ENCODE measurements at places on chromosomes 16 and 17.

- DNase-seq, result peak; percentile 48
Observed at GRCh38 chr16:57530104-57530521, 6.3 kb downstream of the CCDC102A start.

DNA sequence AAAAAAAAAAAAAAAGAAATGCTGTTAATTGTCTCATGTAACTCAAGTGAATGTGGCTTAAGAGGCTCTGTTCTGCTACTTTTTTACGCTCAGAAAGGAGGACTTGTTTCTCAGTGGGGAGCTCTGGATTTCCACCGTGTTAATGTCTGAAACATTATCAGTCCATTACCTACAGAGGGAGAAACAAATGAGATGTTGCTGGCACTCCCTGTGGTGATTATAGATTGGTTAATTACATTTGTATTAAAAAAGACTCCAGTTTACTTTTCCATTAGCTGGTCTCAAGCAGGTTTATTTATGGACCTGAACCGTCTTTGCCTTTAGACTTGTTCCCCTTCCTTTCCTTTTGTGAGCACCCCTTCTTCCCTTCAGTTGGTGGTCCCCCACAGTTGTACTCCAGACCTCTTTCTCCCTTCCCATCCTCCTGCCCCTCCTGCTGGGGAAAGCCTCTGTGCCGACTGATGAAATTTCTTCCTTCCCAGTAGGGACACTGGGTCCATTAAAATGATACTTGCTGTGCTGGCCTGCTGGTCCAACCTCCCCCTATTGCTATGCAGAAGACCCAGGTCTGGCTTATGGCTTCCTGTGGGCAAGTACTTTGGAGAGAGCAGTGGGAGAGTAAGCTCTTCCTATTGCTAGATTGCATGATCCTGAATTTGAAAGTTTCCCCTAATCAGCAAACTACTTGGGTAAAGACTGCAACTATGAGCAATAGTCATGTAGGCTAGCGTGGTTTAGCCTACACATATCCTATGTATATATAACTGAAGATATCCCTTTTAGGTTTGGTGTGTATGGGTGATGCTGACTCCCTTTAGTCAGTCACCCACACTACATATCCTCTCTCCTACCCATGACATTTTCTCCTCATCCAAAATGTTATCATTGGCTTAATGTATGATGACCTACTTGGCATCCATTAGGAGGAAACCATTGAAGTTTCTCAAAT lies 8.1 kb downstream of the CDC6 start:
- DNase-seq, result no peak

GRCh38 chr16:48271728-48272127 lies 24.4 kb upstream of the ABCC11 start:
- no peak for DNase-seq

- DNase-seq, result no peak
Observed at GRCh38 chr16:30340621-30341020, 14.5 kb downstream of the CD2BP2 start.

DNA sequence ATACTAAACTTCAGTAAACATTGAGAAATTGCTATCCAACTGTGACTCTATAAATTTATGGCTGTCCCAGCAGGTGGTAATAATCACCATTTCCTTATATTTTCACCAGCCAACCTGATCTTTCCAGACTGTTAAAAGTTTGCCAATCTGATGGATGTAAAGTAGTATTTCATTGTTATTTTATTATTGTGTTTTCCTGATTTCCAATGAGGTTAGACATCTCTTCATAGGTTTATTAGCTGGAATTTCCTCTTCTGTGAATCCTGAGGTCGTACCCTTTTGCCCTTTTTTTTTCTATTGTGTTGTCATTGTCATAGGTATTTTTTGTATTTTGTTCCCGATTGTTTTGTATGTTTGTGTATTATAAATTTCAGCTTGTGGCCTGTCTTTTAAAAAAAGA lies 31.7 kb downstream of the BMERB1 start:
- no peak for DNase-seq

DNA sequence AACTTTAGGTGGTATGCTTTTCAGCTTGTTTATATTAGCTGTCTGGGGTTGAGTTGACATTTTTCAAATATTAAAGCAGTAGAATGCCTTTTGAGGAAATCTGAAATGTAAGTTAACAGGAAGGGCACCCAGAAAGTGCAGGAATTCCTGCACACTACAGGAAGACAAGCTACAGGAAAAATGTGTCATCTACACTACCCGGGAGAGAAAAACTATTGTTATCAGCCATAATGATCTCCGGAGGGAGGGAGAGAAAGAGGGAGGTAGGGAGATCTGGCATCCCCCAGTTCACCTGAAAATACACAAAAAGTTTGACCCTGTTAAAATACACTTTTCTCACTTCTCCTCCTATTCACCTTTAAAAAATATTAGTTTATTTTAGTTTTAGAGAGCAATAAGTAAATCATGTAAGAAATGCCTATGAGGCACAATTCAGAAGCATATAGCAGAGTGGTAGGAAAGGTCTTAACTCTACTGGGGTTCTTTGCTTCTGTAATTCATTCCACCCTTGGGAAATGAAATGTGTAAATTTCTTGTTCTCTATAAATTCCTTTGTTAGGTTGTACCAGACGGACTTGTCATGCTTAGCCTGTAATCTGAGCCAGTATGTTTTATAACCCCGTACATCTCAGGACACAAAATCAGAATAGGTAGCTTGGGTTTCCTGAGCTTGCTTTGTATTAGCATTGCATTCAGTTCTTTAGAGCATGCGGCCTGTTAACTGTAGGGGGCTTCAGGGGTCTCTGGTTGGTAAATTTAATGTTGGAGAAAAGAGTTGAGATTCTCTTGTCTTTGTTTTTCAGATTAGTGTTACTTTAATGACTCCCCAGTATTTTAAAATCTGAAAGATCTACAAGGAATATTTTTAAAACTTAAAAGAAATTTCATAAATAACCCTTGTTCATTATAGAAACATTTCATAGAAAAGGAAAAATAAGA lies 3.3 kb downstream of the MAP2K6 start:
- DNase-seq, result no peak

- no peak for DNase-seq
Observed at GRCh38 chr16:31072540-31073141, 1.4 kb downstream of the ZNF668 start.

GRCh38 chr16:69618307-69618706 lies 52.5 kb downstream of the NFAT5 start:
- DNase-seq, result no peak

DNA sequence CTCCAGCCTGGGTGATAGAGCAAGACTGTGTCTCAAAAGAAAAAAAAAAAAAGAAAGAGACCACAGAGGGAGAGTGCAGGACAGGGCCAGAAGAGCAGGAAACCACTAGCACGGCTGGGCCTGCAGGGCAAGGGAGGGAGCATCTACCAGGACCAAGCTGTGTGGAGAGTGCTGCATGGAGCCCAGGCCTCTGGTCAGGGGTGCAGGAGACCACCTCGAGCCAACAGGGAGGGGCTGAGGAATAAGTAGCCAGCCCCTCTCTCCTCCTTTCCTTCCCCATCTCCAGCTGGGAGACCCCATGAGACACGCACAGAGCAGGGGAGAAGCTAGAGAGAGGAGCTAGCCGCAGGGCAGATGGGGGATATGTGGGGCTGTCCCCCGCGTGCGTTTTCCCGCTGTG lies 67.0 kb upstream of the DNAH17 start:
- DNase-seq, result no peak

- no peak for DNase-seq
Observed at GRCh38 chr17:9538626-9539025, 37.0 kb downstream of the STX8 start.

DNA sequence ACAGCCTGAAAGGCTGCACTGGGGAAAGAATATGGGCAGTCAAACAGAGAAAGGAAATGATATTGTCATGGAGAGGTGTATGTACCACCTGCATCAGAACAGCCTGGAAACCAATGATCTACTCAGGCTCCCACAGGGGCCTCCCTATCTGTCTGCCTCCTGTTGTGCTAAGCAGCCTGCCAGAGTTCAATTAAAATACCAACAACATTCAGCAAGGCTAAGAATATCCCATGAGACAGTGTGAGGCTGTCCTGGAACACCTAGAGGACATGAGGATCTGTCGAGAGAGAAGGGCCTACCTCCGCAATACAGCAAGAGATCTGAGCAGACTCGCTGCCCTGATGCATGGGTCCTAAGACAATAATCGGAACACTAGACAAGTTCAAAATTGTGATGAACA lies 8.4 kb downstream of the FXR2 start:
- no peak for DNase-seq

DNA sequence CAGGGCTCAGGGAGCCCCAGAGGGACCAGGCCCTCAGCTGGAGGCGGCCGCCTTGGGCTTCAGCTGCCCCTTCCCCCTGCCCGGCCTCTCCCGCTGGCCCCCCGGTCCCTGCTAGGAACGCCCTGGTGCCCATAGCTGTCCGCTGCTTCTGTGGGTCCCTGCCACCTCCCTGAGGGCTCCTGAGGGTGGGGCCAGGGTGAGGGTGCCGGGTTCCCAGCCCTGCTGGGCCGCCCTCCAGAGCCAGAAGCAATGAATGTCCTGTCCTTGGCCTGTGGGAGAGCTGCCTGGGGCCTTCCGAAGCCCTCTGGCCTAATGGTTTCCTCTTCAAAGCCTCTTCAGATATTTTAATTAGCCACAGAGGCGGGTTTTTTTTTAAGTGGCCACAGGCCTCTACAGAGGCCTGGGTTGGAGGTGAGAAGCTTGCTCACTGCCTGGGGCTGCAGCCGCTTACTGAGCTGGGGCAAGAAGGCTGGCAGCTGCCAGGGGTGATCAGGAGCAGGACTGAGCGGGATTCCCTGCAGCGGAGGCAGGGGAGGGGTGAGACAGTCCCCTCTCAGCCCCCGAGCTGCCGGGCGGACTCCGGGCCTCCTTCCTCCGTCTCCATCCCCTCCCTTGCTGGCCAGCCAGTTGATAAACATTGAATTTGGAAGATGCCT lies 9.9 kb downstream of the CENPX start:
- DNase-seq, result no peak

DNA sequence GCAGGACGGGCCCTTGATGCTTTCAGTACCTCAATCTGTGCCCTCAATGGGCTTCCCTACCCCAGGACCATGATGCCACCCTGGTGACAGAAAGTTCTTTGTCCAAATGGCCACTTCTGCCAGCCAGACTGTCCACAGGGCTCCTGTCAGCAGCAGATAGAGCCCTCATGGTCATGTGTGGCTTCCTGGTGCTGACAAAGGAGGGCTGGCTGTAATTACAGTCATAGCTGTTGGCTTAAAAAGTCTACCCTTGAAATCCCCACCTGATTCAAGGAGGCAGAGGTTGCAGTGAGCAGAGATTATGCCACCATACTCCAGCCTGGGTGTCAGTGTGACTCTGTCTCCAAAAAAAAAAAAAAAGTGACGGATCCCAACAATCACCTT lies 3.3 kb downstream of the TRPV2 start:
- DNase-seq, result no peak

- DNase-seq, result no peak
Observed at GRCh38 chr17:50767030-50767429, 288 bp downstream of the ANKRD40CL start.

DNA sequence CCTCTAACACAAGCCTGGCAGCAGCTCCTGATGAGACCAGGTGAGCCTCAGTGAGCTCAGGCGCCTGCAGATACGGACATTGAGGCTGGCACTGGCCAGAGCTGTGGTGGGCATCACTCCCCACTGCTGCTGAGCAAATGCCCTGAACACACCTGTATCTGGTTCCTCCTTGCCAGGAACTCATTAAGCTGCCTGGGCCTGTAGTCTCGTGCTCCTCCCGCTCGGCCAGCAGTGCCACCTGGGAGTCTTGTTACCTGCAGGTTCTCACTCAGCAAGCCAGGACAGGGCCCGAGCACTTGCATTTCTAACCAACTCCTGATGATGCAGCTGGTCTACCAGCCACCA lies 13.3 kb downstream of the EIF4A3 start:
- no peak for DNase-seq

GRCh38 chr16:48870141-48870540 lies 260.2 kb upstream of the N4BP1 start:
- no peak for DNase-seq

- no peak for DNase-seq
Observed at GRCh38 chr17:830381-830780, 48.2 kb downstream of the MRM3 start.

DNA sequence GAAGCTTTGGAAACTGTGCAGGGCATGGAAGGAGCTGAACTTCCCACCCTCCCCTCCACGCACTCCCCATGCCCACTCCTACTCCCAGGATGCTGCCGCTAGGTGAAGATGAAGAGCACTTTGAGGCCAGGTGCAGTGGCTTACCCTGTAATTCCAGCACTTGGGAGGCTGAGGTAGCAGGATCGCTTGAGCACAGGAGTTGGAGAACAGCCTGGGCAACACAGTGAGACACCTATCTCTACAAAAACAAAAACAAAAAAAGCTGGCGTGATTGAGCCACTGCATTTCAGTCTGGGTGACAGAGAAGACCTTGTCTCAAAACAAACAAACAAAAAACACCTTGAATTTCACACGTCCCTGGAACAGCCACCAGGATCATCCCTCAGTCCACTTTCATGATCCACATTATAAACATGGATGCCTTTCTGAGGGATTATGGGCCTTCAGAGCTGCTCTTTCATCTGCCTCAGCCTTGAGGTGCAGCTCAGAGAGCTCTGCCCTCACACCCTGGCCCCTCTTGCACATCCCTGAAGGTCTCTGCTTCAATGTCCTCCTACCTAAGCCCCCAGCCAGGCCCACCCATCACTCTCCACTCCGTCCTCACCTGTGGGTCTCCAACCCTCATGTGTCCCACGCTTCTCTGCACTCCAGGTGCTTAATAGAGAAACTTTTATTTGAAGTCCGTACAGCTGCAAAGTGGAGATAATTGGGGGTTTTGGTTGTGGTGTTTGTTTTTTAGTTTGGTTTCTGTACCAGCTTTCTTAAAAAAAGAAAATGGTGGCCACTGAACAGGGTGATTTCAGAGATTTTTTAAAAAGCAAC lies 25.8 kb downstream of the PHB1 start:
- DNase-seq, result no peak

- no peak for DNase-seq
Observed at GRCh38 chr16:12182212-12182611, 205.7 kb downstream of the SNX29 start.

- peak; percentile 8 for DNase-seq
Observed at GRCh38 chr16:81035975-81036750, 521 bp downstream of the ATMIN start.

DNA sequence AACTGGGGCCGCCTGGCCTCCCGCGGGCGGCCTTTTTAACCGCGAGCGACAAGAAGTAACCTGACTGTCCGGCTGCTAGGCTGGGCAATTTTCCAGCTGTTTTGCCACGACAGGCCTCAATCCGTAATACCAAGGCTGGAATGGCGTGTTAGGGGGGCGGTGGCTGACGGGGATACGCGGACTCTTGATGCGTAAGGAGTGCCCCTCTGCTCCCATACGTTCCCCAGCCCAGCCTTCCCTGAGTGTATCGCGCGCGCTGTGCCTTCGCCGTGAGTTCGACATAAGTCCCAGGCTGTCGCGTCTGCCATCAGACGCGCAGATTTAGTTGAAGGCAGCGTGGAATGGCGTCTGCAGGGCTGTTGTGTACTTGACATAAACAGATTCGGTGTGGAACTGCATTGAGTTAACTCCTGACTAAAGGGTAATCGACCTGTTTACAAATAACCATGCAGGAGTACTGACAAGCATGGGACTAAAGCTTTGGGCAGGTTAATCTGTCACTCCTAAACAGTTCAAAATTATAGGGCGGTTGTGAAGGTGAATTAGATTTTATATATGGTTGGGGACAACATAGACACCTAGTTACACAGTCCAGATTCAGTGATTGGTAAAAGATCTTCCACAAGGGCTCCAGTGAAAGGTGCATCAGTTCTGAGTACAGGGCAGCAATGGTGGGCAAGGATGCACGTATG lies 16.6 kb upstream of the ERN1 start:
- no peak for DNase-seq
